ENCODE measurements at places on chromosomes 2 and 18. TPM values are rescaled to one million over a fixed set of nuclear protein-coding genes. Genes with fewer than 3 reads are reported as not detected.
A peak's percentile ranks its signal among the peaks of the same experiment; 100 is the strongest.

DNA sequence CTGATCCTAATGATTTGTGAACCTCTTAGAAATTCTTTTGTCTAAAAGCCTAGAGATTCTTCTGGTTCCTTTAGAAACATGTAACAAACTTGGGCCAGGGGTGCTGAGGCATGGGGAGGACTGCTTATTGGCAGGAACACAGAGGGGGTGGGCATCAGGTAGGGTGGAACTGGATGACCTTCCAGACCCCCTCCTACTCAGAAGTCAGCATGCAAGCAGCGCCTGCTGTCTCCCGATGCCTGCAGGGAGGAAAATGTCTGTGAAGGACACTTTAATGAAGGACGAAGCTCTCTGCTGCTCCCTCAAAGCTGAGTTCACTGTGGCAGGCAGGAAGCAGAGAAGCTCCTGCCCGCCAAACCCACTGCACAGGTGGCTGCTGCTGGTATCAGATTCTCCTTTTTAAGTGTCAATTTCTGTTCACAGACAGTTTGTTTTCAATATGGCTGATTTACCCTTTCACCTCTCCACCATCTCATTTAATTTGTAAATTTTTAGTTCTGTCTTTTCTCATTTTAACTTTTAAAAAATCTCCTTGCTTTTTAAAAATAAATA lies 19.4 kb downstream of the COA5 start:
- no peak overlapping the region for H3K27ac ChIP-seq
- H3K27me3 ChIP-seq = no peaks in the 10 kb centered on the region
- DNase-seq = no peak
- H3K4me3 ChIP-seq = no peak overlapping the region

DNA sequence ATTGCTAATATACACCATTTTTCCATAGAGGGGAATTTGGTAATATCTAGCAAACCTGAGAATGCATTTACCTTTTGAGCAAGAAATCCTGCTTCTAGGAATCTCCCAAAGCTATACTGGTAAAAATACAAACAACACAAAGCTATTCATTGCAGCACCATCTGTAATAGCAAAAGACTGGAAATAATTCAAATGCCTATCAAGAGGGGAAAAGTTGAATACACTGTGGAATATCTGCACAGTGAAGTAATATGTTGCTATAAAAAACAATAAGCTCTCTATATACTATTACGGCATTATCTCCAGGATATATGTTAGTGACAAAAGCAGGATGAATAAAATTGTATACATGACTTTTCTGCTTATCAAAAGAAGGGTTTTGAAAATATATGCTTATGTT lies 112.3 kb upstream of the CHAC2 start:
- H3K4me1 ChIP-seq = no peaks in the 10 kb centered on the region
- H3K27me3 ChIP-seq = no peaks in the 10 kb centered on the region
- no peak overlapping the region for H3K4me3 ChIP-seq
- peak overlapping the region; percentile 17 for H3K27ac ChIP-seq
- DNase-seq = no peak
- no peaks in the 10 kb centered on the region for H3K36me3 ChIP-seq

GRCh38 chr2:129734343-129735034 lies 245.0 kb upstream of the RAB6C start:
- H3K36me3 ChIP-seq = no peaks in the 10 kb centered on the region
- peak; percentile 83 for DNase-seq
- H3K4me3 ChIP-seq = no peak overlapping the region
- H3K27ac ChIP-seq = no peak overlapping the region

GRCh38 chr2:217858519-217859491 lies 144.0 kb downstream of the TNS1 start:
- peaks cover 48% of the 10 kb centered on the region for H3K4me1 ChIP-seq
- H3K4me3 ChIP-seq = peak overlapping the region; percentile 58

GRCh38 chr2:217993817-217994463 lies 8.9 kb downstream of the TNS1 start:
- H3K4me3 ChIP-seq = no peak overlapping the region
- H3K36me3 ChIP-seq = peaks cover 30% of the 10 kb centered on the region
- H3K27me3 ChIP-seq = no peaks in the 10 kb centered on the region

DNA sequence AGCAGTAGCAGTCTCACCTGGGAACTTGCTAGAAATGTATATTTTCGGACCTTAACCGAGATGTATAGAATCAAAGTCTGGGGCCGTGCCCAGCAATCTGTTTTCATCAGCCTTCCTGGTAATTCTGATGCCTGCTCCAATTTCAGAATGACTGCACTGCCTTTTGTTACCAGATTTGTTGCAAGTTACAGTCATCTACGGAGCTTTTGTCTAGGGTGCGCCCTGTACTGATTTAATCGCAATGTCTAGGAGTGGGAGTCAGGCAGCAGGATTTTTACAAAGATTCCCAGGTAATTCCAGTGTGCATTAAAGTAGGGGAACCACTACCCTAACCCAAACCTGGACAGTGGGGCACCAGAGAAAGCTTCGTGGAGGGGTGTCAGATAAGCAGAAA lies 178.0 kb downstream of the HAUS1 start:
- no peaks in the 10 kb centered on the region for H3K4me1 ChIP-seq
- no peaks in the 10 kb centered on the region for H3K27me3 ChIP-seq
- no peak overlapping the region for H3K4me3 ChIP-seq

GRCh38 chr2:149990965-149991364 lies 403.4 kb upstream of the MMADHC start:
- no peaks in the 10 kb centered on the region for H3K4me1 ChIP-seq
- H3K27ac ChIP-seq = no peak overlapping the region
- H3K27me3 ChIP-seq = no peaks in the 10 kb centered on the region

DNA sequence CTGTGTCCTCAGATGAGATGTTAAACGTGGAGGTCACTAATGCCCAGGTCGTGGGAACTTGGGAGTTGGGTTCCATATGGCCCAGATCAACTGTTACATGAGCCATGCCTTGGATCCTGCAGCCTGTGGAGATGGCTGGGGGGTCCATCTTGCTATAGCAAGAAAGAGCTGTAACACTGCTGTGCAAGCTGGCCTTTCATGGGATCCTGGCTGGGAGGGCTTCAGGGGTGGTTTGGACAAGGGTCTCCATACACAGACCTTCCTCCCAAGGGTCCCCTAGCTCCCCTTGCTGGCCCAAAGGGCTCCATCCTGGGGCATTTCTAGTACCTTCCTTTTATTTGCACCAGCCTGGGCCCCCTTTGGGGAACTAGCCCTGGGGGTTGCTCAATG lies 337.7 kb downstream of the DYSF start:
- H3K4me1 ChIP-seq = peaks cover 6% of the 10 kb centered on the region
- H3K27ac ChIP-seq = no peak overlapping the region
- no peak for DNase-seq
- no peak overlapping the region for H3K4me3 ChIP-seq
- no peaks in the 10 kb centered on the region for H3K36me3 ChIP-seq

GRCh38 chr2:2662037-2662846 lies 331.2 kb upstream of the MYT1L start:
- no peak overlapping the region for H3K27ac ChIP-seq
- no peak overlapping the region for H3K4me3 ChIP-seq
- H3K27me3 ChIP-seq = no peaks in the 10 kb centered on the region
- DNase-seq = peak; percentile 56
- H3K4me1 ChIP-seq = peaks cover 32% of the 10 kb centered on the region

DNA sequence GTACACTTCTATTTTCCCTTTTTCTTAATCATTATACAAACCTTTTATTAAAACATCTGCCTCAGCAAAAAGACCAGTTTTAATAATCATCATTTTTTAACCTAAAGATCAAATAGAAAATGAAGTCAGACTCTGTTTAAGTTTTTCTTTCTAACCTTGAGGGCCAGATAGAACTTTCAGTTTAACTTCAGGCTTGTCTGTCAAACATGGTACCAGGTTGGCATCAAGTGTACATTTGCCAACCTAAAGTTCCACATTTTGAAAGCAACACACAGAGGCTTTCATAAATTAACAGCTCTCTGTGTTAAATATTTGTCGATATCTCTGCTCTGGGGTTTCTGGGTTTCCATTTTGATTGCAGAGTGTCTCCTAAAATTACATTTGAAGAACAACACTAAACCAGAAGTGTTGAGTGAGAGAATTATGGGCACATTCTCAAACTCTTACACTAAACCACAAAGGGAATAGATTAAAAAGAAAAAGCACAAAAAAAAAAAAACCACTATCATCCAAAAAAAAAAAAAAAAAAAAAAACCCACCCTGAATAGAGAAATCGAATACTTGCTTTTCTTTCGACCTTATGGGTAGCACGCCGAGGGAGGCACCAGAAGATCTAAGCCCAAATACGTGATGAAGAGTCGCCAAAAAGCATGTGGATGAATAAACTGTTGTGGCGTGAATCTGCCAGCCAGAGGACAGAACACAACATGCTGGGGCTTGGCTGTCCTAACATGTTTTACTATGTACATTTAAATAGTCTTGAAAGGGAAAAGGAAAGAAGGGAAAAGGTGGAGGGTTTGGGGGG lies 166.2 kb downstream of the TCF4 start:
- peak overlapping the region; percentile 80 for H3K27ac ChIP-seq
- peak overlapping the region; percentile 34 for H3K4me3 ChIP-seq
- no peaks in the 10 kb centered on the region for H3K36me3 ChIP-seq
- H3K4me1 ChIP-seq = peaks cover 10% of the 10 kb centered on the region
- H3K27me3 ChIP-seq = no peaks in the 10 kb centered on the region

DNA sequence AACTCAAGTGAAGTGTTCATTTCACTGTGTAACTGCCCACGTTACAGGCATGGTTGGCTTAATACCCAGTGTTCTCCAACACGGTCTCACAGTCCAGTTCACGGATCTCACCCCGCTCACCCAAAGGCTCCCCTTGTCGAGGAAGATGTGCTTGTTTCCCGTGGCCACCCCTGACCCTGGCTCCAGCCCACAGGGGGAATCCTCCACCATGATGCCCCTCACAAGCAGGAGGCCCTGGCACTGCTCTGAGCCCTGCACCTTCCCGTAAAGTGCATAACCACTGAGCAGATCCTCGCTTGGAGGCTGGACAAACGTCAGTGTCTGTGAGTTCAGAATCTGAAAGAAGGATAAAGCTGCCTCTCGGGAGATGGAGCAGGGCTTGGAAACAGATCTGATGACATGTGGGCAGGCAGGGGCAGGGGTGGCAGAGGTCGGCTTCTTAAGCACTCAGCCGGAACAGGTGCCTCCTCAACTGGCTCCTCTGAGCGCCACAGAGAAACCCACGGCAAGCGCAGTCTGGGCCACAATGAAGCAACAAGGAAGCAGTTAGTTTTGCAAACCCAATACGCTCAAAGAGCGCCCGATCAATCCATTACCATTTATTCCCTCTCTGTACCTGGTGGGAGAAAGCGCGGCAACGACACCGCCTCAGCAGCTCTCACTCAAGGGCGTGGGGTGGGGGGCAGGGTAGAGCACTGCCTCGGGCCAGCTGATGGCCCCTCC lies 17.6 kb downstream of the HDAC4 start:
- H3K4me3 ChIP-seq = no peak overlapping the region
- peaks cover 58% of the 10 kb centered on the region for H3K36me3 ChIP-seq
- H3K4me1 ChIP-seq = peaks cover 60% of the 10 kb centered on the region
- H3K27me3 ChIP-seq = no peaks in the 10 kb centered on the region
- no peak overlapping the region for H3K27ac ChIP-seq

DNA sequence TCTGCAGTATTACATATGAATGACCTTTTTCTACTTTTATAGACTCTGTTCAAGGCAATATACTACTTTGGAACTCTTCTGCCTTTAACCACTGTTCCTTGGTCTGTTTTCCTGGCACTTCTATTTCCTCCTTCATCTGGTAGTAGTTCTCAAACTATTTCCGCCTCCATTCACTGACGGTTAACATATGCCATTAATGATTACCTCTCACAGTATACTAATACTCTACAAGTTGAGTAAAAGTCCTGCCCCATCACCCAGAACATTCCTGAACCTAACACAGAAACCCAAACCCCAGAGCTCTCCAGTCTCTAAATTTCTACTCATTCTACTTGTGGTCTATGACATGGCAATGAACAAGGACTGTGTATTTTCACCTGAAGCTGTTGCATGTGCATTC lies 4.5 kb downstream of the GFPT1 start:
- H3K36me3 ChIP-seq = no peaks in the 10 kb centered on the region
- H3K4me1 ChIP-seq = peaks cover 4% of the 10 kb centered on the region
- H3K27ac ChIP-seq = no peak overlapping the region

GRCh38 chr2:52862801-52863200 lies 904.8 kb upstream of the CHAC2 start:
- DNase-seq = no peak
- no peaks in the 10 kb centered on the region for H3K27me3 ChIP-seq
- H3K27ac ChIP-seq = no peak overlapping the region

DNA sequence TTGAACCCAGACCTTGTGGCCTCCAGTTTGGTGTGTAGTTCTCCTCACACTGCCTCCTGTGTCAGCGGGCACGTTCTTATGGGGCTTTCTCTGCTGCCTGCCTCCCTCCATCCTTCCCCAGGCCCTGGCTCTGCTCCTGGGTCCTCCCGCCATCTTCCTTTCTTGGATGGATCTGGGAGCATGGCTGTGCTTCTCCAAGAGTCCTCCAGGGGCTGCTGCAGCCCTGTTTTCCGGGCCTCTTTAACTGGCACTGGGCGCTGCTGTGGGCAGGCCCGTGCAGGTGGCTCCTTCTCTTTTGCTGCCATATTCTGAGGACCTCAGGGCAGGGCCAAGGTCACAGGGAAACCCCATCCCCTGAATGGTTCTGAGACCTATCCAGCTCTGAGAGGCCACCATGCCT lies 17.8 kb downstream of the THNSL2 start:
- peaks cover 6% of the 10 kb centered on the region for H3K36me3 ChIP-seq
- H3K4me1 ChIP-seq = peaks cover 11% of the 10 kb centered on the region
- no peak overlapping the region for H3K4me3 ChIP-seq
- no peaks in the 10 kb centered on the region for H3K27me3 ChIP-seq
- H3K27ac ChIP-seq = no peak overlapping the region

DNA sequence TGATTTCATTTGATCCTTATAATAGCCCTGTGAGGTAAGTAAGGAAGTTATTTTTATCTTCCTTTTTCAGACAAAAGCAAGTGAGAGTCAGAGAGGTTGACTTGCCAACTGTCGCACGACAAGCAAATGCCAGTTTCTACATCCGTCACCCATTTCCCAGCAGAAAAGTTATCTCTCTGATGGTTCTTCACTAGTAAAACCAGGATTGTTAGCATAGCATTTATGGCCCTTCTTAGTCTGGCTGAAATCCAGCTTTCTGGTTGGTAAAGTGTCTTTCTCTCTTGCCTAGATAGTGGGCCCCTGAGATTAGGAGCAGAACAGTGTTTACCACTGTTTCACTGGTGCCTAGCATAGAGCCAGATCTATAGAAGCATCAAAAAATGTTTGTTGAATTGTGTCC lies 7.1 kb upstream of the XDH start:
- H3K4me3 ChIP-seq = no peak overlapping the region
- H3K27ac ChIP-seq = no peak overlapping the region
- H3K27me3 ChIP-seq = no peaks in the 10 kb centered on the region
- H3K36me3 ChIP-seq = no peaks in the 10 kb centered on the region
- DNase-seq = no peak

GRCh38 chr18:13289481-13290205 lies 71.1 kb downstream of the LDLRAD4 start:
- H3K36me3 ChIP-seq = peaks cover 5% of the 10 kb centered on the region
- peaks cover 7% of the 10 kb centered on the region for H3K4me1 ChIP-seq
- no peaks in the 10 kb centered on the region for H3K27me3 ChIP-seq
- DNase-seq = no peak
- no peak overlapping the region for H3K27ac ChIP-seq

- no peak overlapping the region for H3K27ac ChIP-seq
- H3K36me3 ChIP-seq = no peaks in the 10 kb centered on the region
- H3K27me3 ChIP-seq = no peaks in the 10 kb centered on the region
Measured at GRCh38 chr2:33229646-33230045, 246.8 kb upstream of the RASGRP3 start.

GTF3C2 gene
- total RNA-seq = 37.8 TPM

XIRP2 gene
- total RNA-seq = 1.6 TPM

FAP gene
- 27.6 TPM for total RNA-seq
